ENCODE measurements at places on chromosomes 11 and 22. TPM values are rescaled to one million over a fixed set of nuclear protein-coding genes. Genes with fewer than 3 reads are reported as not detected.

The NECTIN1 gene
- total RNA-seq: 17.7 TPM

The MYOD1 gene
- total RNA-seq: not detected

DNA sequence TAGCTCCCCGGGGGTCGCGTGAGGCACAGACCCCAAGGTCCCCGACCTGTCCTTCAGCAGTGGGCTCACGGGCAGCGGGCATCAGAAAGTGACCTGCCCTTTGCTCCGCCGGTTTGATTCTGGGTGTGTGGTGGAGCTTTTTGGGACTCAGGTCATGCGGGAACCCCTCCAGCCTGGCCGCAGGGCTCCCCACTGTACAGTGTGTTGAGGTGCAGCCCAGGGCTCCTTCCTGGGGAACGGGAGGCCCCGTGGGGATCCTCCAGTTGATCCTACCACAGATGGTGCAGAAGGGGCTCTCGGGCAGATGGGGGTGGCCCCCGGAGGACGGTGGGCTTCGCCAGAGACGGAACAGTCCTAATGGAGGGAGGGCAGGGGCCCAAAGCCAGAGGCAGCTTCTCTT, 24.2 kb downstream of the MUC6 start:
- peaks cover 7% of the 10 kb centered on the region for H3K36me3 ChIP-seq
- no peak overlapping the region for H3K4me3 ChIP-seq
- H3K27me3 ChIP-seq: no peaks in the 10 kb centered on the region
- no peaks in the 10 kb centered on the region for H3K4me1 ChIP-seq
- no peak overlapping the region for H3K27ac ChIP-seq

DNA sequence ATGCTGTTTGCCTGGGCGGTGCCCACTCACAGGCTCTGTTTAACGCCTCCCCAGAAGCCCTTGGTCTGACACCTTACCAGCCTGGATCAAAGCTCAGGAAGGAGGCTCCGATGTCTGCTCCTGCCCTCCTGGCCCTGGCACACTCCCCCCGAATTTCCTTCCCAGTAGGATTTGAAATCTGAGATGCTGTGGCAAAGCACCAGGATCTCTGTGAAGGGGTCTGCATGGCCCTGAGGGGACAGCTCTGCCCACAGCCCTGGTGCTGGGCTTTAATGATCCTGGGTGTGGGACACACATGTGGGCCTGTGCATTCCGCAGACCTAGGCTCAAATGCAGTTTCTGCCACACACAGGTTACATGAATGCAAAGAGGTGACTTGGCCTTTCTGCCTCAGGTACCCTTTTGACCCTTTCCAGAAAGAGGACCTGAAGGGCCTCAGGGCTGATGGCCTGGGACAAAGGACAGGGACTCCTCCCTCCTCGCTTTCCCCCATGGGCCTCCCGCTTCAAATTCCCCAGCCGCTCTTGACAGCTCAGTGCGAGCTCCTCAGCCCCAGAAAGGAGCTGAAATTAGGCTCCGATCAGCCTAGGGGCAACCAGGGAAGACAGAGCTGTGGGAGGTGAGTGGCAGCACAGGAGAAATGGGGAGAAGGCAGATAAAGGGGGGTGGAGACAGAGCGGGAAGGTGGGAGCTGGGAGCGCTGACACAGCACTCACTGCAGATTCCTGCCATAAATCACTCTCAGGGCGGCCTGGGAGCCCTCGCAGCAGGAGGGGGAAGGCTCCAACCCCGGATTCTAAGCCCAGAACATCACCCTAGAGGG, 41.3 kb downstream of the TRIM29 start:
- no peak overlapping the region for H3K27ac ChIP-seq
- H3K27me3 ChIP-seq: peaks cover 13% of the 10 kb centered on the region
- H3K4me1 ChIP-seq: no peaks in the 10 kb centered on the region
- no peaks in the 10 kb centered on the region for H3K36me3 ChIP-seq
- no peak overlapping the region for H3K4me3 ChIP-seq

DNA sequence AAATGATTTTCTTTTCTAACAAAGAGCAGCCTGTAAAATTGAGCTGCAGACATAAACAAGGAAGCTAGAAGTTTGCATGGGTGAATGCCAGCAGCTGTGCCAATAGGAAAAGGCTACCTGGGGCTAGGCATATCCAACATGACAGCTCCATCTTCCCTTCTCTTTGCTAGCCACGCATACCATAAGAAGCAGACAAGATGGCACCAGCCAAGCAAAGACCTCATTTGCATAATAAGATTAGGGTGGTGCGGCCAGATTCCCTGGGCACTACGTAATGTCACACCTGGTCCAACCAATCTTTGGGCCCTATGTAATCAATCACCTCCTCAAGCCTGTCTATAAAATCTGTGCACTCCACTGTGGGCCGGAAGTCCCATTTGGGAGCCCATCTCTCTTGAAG, 108.3 kb downstream of the SWAP70 start:
- no peaks in the 10 kb centered on the region for H3K36me3 ChIP-seq
- H3K27me3 ChIP-seq: no peaks in the 10 kb centered on the region
- H3K4me3 ChIP-seq: no peak overlapping the region
- DNase-seq: no peak

GRCh38 chr22:17043521-17043920, 35.5 kb upstream of the GAB4 start:
- H3K27me3 ChIP-seq: no peaks in the 10 kb centered on the region
- DNase-seq: no peak
- no peak overlapping the region for H3K4me3 ChIP-seq
- no peak overlapping the region for H3K27ac ChIP-seq

GRCh38 chr11:6862961-6863360, at the start of gene OR10A2:
OR10A2 (plus strand) TSS chr11:6863057; CDS start chr11:6869755, 6,698 bp downstream.
- H3K27ac ChIP-seq: no peak within 1 kb of the TSS
- DNase-seq: no peak
- no peaks in the 10 kb centered on the region for H3K4me1 ChIP-seq
- no peaks in the 10 kb centered on the region for H3K36me3 ChIP-seq
- H3K27me3 ChIP-seq: no peaks in the 10 kb centered on the region
- no peak within 1 kb of the TSS for H3K4me3 ChIP-seq
